ENCODE measurements at places on chromosomes 5 and 9.

DNA sequence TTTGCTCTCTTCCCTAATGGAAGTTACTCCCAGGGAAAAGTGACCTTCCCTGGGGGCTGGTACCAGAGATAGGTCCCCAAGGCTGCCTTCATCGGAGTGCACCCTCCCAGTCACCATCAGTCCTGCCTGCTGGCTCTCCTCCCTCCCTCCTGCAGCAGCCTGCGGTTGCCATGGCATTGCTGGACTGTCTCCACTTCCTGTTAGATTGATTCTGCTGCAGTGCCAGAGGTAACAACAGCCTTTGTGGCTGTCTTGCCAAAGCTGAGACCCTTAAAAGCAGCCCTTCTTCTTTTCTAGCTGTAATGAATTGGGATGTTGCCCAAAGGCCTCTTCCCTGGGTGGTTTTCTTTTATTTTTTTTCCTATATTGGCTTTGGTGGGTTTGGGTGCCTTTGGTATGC is 78.1 kb upstream of the PRLR start:
- no peak for DNase-seq

DNA sequence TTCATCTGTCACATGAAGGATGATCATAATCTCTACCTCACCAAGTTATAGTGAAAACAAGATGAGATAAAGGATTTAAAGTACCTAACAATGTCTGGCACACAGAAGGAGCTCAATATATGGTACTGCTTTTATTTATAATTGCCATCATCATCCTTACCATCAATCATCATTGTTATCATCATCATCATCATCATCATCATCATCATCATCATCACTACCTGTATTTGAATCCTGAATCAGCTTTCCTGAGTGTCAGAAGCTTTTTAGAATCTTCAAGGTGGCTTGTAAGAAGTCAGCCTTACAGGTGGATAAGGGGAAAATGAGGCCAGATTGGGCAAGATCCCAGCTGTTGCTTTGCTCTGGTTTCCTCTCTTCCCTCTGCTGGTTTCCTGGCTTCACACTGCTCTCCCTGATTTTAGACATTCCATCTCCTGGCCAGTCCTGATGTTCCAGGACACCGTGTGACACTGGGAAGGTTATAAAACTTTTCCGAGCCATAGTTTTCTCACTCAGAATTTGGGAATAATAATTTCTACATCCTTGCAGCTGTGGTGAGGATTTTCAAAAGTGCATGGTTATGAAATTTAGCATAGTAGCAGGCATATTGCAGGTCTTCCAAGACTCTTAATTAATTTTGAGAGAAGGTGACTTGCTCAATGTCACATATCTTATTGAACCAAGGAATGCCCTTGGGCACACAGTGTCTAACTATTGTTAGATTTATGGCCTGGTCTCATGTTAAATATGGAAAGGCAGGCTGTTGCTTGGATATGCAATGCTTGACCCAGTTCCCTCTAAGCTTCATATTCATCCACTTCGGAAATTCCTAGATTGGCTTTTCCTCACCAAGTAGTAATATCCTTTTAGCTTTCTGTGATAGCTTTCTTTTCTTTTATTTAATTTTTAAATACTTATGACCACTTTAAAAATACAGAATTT is 160.7 kb downstream of the TMEM38B start:
- no peak for DNase-seq

GRCh38 chr5:6737043-6737941 is 24.1 kb downstream of the TENT4A start:
- DNase-seq: no peak

- DNase-seq: no peak
Measured at GRCh38 chr5:139058121-139058520, 140.0 kb downstream of the SIL1 start.

DNA sequence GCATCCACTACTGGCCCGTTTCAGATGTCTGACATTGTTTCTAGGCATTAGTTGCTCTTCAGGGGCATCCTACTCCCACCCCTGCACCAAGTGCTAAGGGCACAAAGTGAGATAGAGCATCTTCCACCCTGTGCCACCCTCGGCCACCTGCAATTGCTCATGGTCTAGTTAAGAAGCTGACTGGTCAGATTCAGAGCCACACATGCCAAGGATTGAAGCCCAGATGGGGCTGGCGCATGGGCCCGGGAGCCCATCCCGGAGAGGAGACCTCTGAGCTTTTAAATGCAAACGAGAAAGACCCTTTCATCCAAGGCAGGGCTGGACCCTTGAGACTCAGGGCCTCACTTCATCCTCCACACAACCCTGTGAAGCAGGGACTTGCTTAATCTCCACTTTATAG is 28.5 kb downstream of the HRH2 start:
- no peak for DNase-seq

- DNase-seq: no peak
Measured at GRCh38 chr5:2140501-2141175, 257.9 kb upstream of the IRX4 start.

GRCh38 chr5:173278172-173278571 is 43.2 kb upstream of the NKX2-5 start:
- DNase-seq: no peak

GRCh38 chr9:96004379-96004778 is 128.9 kb downstream of the ERCC6L2 start:
- DNase-seq: no peak

GRCh38 chr9:82991671-82992070 is 71.3 kb downstream of the RASEF start:
- DNase-seq: no peak

- no peak for DNase-seq
Measured at GRCh38 chr5:54793468-54794134, 191.8 kb downstream of the ESM1 start.

DNA sequence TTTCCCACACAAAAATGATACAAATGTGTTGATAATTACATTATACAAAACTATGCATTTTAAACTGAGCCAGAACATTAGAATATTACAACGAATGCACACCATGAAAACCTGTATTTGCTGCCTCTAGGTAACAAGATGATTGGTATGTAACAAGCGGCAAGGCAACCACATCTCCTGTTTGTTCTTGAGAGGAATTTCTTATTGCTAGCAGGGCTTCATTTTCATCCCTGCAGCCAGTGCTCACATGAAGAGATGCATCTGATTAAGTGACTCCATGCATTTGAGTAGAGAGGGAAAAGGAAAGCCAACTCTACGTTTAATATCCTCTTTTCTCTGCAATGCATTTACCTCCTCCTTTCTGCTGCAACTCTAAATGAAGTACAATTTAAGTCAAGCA is 36.6 kb downstream of the FRMD3 start:
- no peak for DNase-seq

DNA sequence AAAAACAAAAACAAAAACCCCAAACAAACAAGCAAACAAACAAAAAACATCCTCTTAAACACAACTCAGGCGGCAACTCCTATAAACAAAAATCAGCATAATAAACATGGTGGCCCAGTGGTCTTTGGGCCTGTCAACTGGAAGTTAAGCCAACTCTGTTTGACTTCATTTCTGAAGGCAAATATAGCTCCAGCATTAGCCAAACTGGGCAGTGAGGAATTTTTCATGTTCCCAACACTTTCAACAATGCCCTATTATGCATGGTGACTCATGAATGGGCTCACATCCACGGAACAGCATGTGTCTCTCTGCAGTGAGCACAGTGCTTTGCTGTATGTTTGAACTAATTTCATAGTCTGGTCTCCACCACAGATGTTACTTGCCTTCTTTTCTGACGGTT is 143.9 kb upstream of the STC2 start:
- no peak for DNase-seq

- no peak for DNase-seq
Measured at GRCh38 chr9:21060919-21061561, 16.7 kb downstream of the IFNB1 start.

DNA sequence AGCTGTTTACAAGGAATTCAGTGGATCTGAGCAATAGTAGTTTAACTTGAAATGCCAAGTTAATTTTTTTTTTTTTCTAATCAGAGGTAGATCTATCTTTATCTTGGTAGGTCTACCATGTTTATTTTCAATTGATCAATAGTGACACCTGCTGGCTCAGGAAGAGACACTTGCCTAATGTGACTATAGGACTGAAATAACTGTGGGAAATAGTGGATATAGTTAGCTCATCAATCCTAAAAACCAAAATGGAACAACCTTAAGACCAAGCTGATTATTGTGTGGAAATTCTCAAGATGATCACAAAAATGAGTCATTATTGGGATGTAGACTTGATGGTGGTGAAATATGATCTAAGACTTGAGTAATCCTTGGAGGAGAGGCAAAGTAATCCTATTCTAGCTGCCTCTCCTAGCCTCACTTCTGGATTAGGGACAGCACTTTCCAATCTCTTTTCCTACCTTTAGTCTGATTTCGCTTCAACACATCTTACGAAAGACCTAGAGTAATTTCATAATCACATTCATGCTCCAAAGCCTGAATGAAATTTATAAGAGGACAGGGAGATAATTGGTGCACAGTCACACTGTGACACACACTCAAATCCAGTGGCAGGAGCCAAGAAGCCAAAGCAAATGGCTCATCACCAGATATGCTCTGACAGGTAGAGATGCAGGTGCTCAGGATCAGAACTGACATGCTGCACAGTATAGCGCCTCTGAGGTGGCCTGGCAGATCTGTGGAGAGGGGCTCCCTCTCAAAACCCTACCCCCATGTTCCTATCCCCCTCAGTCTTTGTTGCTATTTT is 156.3 kb downstream of the HMHB1 start:
- no peak for DNase-seq

DNA sequence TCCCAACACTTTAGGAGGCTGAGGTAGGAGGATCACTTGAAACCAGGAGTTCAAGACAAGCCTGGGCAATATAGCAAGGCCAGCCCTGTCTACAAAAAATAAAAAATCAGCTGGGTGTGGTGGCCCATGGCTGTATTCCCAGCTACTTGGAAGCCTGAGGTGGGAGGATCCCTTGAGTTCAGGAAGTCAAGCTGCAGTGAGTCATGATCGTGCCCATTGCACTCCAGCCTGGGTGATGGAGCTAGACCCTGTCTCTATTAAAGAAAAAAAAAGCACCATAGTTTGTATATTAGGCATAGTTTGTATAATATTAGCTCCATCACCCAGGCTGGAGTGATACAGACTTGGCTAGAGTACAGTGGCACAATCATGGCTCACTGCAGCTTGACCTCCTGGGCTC is 9.6 kb upstream of the NME5 start:
- DNase-seq: no peak

GRCh38 chr5:140217299-140218026 is 42.5 kb downstream of the CYSTM1 start:
- no peak for DNase-seq

- no peak for DNase-seq
Measured at GRCh38 chr5:160649304-160649703, 202.7 kb downstream of the ATP10B start.

GRCh38 chr9:123611226-123611625 is 255.2 kb downstream of the CRB2 start:
- DNase-seq: no peak

DNA sequence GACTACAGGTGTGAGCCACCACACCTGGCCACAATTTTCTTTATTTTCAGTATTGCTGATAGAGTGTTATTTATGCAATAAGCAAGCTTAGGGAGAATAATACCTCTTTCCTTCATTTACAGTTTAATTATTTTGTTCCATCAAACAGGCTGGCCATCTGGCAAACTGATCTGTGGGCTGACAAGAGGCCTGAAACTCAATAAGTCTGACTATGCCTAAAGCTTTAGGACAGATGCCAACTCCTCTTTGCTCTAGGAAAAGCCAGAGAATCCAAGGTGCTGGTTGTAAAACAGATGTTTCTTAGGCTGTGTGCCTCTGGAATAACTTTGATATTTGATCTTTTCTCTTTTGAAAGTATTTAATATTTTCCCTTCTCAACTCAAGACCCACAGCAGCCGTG is 98.4 kb downstream of the TARS1 start:
- DNase-seq: no peak

Data from activated CD8-positive, alpha-beta memory T cell treated with anti-CD3 and anti-CD28 coated beads for 4 hours (primary cell).